ENCODE measurements at places on chromosomes 13 and 19.

- no peaks in the 10 kb centered on the region for H3K36me3 ChIP-seq
- no peak for DNase-seq
- no peaks in the 10 kb centered on the region for H3K27me3 ChIP-seq
- peaks cover 5% of the 10 kb centered on the region for H3K4me1 ChIP-seq
- H3K4me3 ChIP-seq: peak overlapping the region; percentile 78
- peak overlapping the region; percentile 87 for H3K27ac ChIP-seq
Observed at GRCh38 chr13:50079655-50080202, 64.5 kb downstream of the KCNRG start.

DNA sequence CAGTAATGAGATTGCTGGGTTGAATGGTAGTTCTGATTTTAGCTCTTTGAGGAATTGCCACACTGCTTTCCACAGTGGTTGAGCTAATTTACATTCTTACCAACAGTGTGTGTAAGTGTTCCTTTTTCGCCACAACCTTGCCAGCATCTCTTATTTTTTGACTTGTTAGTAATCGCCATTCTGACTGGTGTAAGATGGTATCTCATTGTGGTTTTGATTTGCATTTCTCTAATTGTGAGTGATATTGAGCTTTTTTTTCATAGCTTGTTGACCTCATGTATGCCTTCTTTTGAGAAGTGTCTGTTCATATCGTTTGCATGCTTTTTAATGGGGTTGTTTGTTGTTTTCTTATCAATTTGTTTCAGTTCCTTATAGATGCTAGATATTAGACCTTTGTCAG is 245.0 kb downstream of the MTUS2 start:
- no peaks in the 10 kb centered on the region for H3K36me3 ChIP-seq
- DNase-seq: no peak
- H3K4me3 ChIP-seq: no peak overlapping the region
- H3K27me3 ChIP-seq: no peaks in the 10 kb centered on the region

- H3K27me3 ChIP-seq: no peaks in the 10 kb centered on the region
- H3K4me3 ChIP-seq: no peak overlapping the region
- H3K27ac ChIP-seq: no peak overlapping the region
- H3K4me1 ChIP-seq: no peaks in the 10 kb centered on the region
- no peaks in the 10 kb centered on the region for H3K36me3 ChIP-seq
Observed at GRCh38 chr13:86464193-86464592, 665.0 kb upstream of the SLITRK6 start.

- no peak overlapping the region for H3K27ac ChIP-seq
- no peaks in the 10 kb centered on the region for H3K36me3 ChIP-seq
- no peak for DNase-seq
- H3K4me1 ChIP-seq: no peaks in the 10 kb centered on the region
- H3K27me3 ChIP-seq: no peaks in the 10 kb centered on the region
- no peak overlapping the region for H3K4me3 ChIP-seq
Observed at GRCh38 chr19:39133431-39134270, 8.1 kb downstream of the PAK4 start.

GRCh38 chr13:99978799-99979452 is 2.7 kb upstream of the ZIC2 start:
- peaks cover 92% of the 10 kb centered on the region for H3K27me3 ChIP-seq
- no peak overlapping the region for H3K4me3 ChIP-seq
- H3K27ac ChIP-seq: no peak overlapping the region
- H3K4me1 ChIP-seq: peaks cover 28% of the 10 kb centered on the region
- DNase-seq: no peak

DNA sequence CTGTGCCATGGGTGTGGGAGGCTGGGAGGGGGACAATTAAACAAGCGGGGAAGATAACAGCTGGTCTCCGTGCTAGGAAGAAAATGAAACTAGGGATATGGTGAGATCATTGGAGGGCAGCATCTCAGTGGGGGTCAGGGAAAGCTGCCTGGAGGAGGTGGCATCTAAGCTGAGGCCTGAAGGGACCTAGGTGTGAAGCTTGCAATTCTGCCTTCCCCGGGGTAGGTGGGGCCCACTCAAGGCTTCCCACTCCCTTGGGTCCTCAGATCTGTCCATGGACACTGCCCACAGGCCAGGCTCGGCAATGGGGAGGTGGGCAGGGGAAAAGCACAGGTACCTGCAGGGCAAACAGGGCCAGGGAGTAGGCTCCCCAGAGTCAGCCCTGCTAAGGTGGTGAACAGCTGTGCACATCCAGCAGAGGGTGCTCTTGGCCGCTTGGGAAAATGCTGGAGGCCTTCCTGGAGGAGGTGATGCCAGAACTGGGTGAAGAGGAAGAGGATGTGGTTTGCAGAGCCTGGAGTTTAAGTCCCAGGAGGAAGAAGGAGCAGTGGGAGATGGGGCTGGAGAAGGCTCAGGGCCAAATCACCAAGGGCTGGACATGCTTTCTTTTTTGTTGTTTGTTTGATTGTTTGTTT is 25.7 kb upstream of the CCNE1 start:
- H3K4me1 ChIP-seq: no peaks in the 10 kb centered on the region
- DNase-seq: no peak
- H3K27ac ChIP-seq: no peak overlapping the region

All from effector memory CD4-positive, alpha-beta T cell (primary cell).